Activated naive CD8-positive, alpha-beta T cell treated with anti-CD3 and anti-CD28 coated beads, Interleukin-2, amount 50 U/mL, for 24 hours (primary cell): ENCODE measurements at places on chromosomes 13 and 19.

GRCh38 chr13:99008577-99008976 lies 30.7 kb upstream of the DOCK9 start:
- DNase-seq, result no peak

DNA sequence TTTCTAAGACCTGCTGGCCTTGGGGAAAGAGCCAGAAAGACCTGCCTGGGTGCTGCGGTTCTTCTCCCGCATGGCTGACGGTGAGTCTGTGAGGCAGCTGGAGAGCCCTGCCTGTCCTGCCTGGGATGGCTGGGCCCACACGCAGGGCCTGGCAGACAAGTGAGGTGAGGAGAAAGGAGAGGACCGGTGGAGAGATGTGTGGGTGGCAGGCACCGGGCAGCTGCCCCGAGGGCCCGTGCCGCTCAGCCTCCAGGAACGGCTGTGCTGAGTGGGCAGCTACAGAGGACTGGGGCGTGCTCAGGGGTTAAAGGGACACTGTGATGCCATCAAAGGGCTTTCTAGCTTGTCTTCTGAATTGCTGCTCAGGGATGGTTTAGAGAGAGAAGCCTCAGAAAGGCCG lies 53.8 kb downstream of the MLLT1 start:
- DNase-seq, result no peak

DNA sequence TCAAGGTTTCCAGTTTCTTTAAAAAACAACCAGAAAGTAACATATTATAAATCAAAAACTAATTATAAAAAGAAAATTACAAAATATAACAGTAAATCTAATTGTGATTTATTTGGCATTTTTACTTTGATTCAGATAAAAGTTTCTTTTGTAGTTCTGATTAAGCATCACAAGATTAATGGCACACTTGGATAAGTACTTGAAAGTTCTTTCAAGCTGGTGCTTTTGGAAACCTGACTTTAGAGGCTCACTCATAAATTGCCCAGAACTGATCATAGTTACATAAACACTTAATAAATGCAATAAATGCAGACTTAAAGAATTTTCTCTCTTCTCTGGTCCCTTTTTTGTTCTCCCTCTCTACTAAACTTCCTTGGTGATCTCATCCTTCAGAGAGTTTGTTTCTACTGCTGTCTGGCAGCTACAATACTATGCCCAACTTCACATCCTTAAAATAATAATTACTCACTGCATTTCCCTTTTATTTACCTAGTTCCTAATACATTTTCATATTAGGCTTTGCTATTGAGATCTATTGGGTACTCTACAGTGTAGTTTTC lies 1417.0 kb downstream of the EFNB2 start:
- no peak for DNase-seq

DNA sequence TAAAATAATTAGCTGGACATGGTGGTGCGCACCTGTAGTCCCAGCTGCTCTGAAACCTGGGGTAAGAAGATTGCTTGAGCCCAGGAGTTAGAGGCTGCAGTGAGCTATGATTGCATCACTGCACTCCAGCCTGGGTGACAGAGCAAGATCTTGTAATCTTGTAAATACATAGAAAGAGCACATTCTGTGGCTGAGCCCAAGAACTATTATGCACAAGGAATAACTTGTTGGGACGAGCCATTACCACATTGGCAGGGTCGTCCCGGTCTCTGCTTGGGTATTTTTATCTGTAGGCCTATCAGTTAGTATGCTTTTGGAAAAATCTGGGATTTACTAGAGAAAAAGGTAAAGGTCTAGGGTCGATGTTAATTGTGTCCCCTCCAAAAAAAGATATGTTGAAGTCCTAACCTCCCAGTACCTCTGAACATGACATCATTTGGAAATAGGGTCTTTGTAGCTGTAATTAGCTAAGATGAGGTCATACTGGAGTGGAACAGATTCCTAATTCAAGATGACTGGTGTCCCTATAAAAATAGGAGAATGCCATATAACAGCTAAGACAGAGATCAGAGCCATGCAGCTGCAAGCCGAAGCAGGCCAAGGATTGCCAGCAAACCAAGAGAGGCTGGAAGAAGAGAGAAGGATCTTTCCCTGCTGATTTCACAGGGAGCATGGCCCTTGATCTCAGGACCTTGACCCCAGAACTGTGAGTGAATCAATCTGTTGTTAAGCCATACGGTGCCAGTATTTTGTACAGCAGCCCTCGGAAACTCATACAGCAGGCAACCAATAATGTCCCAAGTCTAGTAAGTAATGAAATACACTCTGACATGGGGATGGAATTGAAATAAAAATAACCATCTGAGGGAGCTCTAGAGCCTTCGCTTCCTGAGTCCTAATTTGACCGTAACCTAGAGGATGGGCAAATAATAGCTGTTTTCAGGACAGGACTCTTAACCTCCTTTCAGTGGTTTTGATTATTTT lies 77.0 kb downstream of the TM9SF2 start:
- DNase-seq, result no peak

- peak; percentile 75 for DNase-seq
These were observed at the start of gene RASA3 for GRCh38 chr13:114132419-114133121. RASA3 (minus strand) TSS chr13:114132623; CDS start chr13:114132489, 134 bp downstream.

GRCh38 chr13:113815151-113816058 lies 48.5 kb downstream of the GAS6 start:
- DNase-seq, result peak; percentile 40

DNA sequence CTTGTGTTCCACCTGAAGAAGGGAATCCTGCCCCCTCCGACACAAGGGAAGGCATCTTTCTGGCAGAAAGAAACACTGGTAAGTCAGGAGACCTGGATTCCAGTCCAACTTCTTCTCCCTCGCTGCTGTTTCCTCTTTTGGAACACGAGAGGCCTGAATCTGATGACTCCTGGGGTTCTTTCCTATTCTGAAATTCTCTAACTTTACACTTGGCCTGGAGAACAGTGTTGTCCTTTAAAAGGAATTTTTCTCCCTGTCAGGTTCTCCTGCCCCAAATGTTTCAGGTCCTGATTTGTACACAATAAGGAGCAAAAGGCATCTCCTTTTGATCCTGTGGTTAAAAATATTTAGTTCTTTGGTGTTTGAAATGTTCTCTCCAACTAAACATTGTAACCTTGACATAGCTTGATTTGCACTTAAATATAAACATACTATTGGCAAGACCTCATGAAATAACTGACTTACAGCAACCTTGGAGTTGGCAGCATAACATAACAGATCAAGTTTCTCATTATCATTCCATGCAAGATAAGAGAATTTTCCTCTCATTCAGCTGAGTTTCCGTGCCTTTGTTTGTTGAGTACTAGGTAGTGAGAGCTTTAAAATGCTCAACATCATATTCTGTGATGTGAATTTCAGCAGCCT lies 244.8 kb downstream of the COG6 start:
- DNase-seq, result no peak

DNA sequence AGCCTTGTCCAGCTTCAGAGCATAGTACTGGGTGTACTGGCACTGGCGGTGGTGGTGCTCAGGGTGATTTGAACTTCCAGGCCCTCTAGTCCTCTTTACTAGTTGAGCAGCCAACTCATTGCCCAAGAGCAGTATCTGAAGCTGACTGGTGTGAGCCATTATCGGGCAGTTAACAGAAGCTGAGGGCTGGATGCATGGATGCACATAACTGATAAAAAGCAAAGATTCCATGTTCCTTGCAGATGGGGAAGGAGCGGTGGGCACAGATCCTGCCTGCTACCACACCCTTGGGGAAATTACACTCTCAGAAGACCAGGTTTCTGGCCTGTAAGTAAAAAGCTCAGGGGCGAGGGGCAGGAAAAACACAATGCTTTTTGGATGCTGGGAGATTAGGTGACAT lies 499.4 kb upstream of the ARGLU1 start:
- DNase-seq, result no peak

- DNase-seq, result no peak
These were observed 58.5 kb downstream of the DGKH start for GRCh38 chr13:42106998-42107397.

DNA sequence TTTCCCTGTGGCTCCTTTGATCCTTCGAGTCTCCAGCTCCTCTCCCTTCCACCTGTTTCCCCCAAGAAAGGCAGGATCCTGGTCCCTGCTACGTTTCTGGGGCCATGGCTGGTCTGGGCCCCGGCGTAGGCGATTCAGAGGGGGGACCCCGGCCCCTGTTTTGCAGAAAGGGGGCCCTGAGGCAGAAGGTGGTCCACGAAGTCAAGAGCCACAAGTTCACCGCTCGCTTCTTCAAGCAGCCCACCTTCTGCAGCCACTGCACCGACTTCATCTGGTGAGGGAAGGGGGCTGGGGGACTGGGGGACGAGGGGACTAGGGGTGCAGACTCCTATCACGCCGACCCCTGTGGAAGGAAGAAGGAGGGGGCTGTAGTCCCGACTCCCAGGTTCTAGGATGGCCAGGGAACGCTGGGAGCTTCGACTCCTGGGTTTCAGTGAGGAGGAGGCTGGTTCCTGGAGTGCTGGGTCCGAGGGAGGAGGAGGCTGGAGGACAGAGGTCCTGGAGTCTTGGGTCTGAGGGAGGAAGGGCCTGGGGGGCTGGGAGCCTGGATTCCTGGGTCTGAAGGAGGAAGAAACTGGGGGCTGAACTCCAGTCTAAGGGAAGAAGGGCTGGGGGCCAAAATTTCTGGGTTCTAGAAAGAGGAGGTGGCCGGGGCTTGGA lies 524 bp downstream of the PRKCG start:
- DNase-seq, result no peak

GRCh38 chr19:1267477-1268225 lies 1.5 kb upstream of the CIRBP start:
- no peak for DNase-seq

DNA sequence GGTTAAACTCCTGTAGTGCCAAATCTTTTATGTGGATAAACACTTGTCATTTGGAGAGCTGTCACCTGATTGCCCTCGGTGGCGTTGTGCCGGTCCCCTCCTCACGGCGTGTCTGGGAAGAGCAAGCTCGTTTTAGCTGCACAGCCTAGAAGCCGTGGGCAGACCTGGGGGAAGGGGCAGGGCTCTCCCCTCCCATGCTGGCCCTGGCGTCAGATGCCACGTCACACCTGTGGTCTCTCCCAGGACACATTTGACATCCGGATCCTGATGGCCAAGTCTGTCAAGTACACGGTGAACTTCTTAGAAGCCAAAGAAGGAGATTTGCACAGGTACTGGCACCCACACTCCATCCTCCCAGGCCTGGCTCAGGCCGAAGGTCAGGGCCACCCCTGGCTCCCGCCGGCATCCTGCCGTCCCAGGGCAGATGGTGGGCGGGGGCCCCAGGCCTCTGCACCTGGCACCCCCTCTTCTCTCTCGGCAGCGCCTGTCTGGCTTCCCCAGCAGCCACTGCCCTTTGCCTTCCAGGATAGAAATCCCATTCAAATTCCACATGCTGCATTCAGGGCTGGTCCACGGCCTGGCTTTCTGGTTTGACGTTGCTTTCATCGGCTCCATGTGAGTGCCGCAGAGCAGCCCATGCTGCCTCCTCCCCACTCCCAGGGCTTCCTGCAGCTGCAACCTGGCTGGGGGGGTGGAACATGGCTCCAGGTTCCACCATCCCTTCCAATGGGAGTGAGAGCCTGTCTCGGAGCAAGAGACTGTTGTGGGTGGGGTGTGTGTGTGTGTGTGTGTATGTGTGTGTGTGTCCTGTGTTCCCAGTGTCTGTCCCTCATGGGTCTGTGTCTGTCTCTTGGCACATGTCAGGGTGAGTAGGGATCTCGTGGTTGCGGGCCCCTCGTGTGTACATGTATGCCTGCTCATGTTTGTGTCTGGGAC lies 8.8 kb downstream of the YIPF2 start:
- no peak for DNase-seq

DNA sequence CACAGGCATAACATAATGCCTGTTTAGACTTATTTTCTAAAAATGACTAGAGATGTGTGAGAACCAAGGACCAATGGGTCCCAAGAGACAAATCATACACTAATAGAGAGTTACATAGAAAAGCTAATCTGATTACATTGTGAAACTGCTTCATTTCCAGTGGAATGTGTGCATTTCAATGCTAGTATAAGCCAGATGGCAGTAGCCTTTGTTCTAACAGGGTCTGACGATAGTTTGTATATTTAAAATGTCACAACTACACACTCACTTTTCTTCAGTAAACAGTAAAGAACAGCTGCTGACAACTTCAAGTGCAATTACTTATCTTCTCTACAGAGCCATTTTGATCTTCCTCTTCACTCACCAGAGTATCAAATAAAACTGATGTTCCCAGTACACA lies 4.3 kb upstream of the SLITRK5 start:
- no peak for DNase-seq

GRCh38 chr13:79681069-79681468 lies 200.1 kb downstream of the NDFIP2 start:
- DNase-seq, result no peak

- DNase-seq, result peak; percentile 35
These were observed 13.2 kb downstream of the GADD45B start for GRCh38 chr19:2488942-2489731.

GRCh38 chr13:108361769-108362168 lies 92.3 kb downstream of the TNFSF13B start:
- DNase-seq, result no peak

DNA sequence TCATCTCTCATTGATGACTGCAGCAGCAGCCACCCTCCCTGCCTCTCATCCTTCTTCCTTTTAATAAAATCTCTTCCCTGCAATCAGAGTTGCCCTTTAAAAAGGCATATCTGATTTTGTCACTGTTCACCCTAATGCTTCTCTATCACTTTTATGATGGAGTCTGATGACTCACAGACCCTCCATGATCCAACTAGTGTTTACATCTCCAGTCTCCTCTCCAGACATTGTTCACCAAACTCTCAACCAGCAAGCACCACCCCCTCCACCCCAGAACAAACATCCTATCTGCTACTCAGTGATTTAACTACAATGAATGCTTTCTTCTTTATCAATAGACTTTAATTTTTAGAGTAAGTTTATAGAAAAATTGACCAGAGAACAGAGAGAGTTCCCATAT lies 59.5 kb downstream of the TNFSF11 start:
- no peak for DNase-seq

DNA sequence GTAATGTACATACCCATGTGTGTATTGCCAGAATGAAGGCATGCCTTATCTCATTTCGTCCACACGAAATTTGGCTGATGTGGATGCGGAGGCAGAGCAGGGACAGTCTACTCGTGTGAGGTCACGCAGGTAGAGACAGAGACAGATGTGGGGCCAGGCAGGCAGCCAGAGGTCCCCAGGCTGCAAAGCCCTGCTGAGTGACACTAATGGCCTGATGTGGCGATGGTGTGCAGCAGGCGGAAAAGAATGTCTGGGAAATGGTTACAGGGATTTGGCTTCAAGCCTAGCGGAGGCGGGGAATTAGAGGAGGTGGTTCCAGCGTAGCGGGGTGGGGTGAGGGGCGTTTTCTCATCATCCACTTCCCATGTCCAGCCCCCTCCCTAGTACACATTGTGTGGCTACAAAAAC lies 4.2 kb upstream of the IZUMO2 start:
- DNase-seq, result no peak

GRCh38 chr13:31790992-31791391 lies 51.7 kb downstream of the RXFP2 start:
- no peak for DNase-seq

GRCh38 chr19:1849886-1850398 lies 1.7 kb upstream of the REXO1 start:
- DNase-seq, result no peak
